Keratinocyte (primary cell): ENCODE measurements at places on chromosomes 4 and X.

DNA sequence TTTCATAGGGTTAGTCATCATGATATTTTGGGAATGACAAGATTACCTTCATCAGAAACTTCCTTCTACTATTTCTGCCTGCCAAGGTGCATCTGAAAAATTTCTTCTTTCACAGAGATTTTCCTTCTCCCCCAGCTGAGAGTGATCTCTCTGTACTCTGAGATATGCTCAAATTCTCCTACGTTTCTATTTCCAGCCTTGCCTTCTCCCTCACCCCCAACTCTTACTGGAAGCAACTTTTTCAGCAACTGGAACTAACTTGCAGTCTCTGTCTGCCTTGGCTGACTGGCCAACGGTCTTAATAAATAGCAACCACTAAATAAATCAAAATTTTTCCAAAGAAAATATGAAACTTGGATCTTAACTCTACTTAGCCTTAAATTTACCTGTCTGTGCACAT lies 122.3 kb downstream of the MAML3 start:
- no peak for DNase-seq

- DNase-seq = no peak
Measured at GRCh38 chr4:165592386-165592785, 213.6 kb downstream of the CPE start.

DNA sequence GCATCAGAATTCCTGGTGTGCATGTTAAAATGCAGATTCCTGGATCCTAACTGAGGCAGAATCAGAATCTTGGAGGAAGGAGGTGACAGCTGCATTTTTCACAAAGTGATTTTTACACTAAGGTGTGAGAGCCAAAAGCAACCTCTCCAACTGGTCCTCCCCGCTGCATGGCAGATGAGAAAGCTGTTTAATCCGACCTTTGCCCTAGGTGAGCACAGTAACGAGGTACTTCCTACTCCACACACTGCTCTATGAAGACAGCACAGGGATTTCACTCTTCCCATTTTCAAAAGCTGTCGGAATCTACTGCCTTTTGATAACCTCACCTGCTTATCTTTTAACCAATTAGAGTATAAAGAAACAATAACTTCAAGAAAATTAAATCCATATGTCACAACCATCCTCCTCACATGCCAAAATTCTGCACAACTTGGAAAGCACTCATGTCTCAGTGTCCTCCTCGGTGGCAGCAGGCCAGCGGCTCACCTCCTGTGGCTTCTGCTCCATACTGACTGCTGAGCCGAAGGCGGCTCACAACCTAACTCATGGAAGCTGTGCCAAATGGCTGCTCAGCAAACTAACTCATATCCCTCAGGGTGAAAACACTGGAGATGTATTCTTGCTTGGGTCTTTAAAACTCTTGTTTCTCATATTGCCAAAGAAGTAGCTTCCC lies 3.6 kb downstream of the CASP6 start:
- DNase-seq = no peak

- DNase-seq = no peak
Measured at GRCh38 chr4:7987148-7987989, 47.7 kb upstream of the AFAP1 start.

- DNase-seq = no peak
Measured at GRCh38 chrX:153401133-153401764, at the start of gene PNMA6E. Gene PNMA6E (minus strand): TSS chrX:153401350. CDS start chrX:153398849, 2,501 bp downstream.

DNA sequence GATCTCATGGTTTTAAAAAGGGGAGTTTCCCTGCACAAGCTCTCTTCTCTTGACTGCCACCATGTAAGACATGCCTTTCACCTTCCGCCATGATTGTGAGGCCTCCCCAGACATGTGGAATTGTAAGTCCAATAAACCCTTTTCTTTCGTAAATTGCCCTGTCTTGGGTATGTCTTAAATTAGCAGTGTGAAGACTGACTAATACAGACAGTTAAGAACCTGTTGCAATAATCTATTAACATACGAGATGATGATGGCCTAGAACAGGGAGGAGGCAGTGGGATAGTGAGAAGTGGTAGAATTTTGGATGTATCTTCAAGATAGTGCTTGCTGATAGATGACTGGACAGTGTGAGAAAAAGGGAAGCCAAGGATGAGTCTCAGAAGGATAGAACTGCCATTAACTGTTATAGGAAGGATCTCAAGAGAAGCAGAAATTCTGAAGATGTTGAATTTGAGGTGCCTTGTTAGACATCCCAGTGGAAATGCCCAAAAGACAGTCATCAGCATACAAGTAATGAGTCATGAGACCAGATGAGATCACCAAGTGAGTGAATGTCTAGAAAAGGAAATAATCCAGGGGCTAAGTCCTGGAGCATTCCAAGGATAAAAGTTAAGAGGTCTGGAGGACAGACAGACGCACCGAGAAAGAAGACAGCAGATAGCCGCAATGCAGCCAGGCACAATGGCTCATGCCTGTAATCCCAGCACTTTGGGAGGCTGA lies 38.8 kb upstream of the UGDH start:
- peak; percentile 54 for DNase-seq

- DNase-seq = no peak
Measured at GRCh38 chr4:17082186-17082585, 183.7 kb upstream of the LDB2 start.

DNA sequence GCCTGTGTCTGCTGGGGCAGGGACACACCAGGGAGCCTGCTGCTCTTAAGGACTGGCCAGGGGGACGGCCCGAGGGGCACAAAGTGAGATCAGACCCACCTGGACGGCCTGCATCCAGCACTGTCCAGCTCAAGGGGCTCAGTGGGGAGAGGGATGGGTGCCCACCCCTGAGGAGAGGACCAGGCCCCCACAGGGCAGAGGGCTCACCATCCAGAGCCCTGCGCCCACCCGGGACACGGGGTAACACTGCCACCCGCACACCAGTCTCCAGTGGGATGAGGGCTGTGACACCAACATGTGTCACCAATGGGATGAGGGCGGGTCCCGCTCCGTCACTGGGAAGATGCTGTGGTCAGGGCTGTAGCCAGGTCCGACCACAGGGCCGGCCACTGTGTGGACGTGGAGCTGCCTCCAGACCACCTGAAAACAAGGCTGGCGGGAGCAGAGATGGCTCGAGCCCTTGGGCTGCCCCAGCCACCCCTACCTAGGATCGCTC lies 13.2 kb downstream of the DGKQ start:
- no peak for DNase-seq

GRCh38 chrX:154051201-154051810 lies 31.6 kb upstream of the IRAK1 start:
- no peak for DNase-seq

GRCh38 chrX:78199851-78200250 lies 60.4 kb upstream of the TAF9B start:
- DNase-seq = no peak

DNA sequence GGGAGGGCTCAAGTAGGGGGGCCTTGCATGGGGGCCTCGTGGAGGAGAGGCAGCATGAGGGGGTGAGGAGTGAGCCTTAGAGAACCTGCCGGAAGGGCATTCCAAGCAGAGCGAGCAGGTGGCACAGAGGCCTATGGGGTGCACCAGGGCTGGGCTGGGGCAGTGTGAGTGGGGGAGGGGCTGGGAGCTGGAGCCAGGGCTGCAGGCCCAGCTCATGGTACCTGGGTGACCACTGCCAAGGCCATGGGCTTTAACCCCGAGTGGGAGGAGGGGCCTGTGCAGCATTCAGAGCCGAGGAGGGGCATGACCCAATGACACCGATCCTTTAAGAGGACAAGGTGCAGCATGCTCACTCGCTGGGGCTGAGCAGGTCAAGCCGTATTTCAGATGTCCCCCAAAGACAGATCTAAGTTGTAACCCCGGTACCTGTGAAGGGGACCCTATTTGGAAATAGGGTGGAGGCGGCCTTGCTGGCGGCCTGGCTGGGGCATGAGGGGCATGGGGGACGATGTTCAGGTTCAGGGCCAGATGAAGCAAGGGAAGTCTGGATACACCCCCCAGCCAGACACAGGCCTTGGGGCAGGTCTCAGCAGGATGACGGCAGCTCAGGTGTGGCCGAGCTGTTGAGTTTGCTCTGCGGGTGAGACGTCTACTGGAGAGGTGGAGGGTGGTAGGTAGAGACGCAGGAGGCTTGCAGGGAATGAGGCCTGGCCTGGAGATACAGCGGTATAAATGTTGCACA lies 137.0 kb downstream of the CPZ start:
- no peak for DNase-seq

DNA sequence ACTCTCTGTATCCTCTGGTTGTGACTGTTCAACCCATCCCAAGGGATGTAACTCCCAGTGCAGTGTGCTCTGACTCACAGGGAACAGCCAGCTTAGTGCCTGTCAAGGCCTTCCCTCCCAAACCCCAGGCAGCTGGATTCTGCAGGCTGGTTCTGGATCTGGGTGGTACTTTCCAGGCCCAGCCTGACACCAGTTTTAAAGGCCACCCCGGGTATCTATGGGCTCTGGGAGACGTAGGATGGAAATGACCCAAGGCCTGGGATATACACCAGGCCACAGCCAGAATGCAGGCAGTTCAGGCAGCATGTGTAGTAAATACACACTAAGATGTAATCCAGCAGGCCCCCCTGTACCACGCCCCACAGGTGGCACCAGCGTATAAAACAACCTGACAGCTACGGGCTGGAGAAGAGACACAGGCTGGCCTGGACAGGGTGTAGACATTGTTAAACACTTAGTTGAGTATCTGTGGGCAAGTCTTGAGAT lies 64.2 kb downstream of the SPINK2 start:
- DNase-seq = no peak

DNA sequence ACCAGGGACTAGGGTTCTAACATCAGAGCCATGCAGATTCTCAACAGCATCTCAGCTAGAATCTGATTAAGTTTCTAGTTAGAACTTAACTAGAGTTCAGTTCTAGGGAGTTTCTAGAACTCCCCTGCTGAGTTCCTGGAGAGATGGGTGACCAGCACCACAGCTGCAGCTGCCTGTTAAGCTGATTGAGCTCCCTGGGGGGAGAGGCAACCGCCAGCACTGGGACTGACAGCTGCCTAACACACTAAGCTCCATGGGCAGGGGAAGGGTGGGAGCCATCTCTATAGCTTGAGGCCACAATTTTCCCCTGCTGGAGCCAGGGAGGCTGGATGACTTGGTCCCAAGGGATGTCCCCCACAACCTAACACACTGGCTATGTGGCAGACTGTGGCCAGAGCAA lies 84.2 kb downstream of the CHIC1 start:
- DNase-seq = no peak

DNA sequence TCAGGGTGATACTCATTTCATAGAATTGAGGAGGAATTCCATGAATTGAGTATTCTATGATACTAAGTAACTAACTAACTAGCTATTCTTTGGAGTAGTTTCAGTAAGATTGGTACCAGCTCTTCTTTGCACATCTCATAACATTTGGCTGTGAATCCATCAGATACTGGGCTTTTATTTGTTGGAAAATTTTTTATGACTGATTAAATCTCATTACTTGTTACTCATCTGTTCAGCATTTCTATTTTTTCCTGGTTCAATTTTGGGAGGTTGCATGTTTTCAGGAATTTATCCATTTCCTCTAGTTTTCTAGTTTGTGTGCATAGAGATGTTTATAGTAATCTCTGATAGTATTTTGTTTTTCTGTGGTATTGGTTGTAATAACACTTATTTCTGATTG lies 70.8 kb upstream of the FREM3 start:
- DNase-seq = no peak

DNA sequence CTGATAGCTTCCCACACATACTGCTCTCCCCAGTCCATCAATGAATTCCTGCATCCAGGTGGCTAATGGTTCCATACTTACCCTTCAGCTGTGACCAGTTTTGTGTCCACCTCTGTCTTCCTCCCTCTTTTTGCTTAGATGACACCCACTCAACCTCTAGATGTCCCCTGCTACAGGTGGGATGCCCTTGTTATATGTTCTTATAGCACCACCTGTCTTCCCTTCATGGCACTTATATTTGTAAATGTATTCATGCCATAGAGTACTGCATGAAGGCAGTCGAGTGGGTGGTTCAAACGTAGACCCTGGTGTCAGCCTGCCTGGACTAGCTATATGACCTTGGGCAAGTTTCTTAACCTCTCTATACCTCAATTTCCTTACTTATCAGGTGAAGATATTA lies 6.5 kb upstream of the USP46 start:
- DNase-seq = no peak

DNA sequence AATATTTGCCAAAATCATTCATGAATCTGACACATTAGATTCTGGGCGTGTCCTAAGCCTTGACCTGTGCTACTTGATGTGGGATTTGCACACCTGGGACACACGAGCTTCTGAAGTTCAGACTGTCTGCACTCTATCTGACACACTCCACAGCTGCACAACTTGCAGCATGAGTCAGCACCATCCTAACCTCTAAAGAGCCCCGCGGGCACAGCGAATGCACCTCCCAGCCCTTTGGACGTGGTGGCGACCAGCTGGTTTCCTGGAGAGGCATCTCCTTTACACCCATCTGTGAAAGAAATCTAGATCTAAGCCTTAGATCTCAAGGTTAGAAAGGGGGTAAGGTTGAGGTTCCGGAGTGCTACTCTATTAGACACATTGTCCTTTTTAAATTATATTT lies 69.2 kb downstream of the SORBS2 start:
- no peak for DNase-seq

- DNase-seq = no peak
Measured at GRCh38 chrX:17613979-17614588, 123.2 kb upstream of the SCML1 start.

GRCh38 chr4:110452546-110452945 lies 23.4 kb upstream of the ENPEP start:
- DNase-seq = no peak

- no peak for DNase-seq
Measured at GRCh38 chr4:106301393-106302061, 14.5 kb downstream of the TBCK start.

DNA sequence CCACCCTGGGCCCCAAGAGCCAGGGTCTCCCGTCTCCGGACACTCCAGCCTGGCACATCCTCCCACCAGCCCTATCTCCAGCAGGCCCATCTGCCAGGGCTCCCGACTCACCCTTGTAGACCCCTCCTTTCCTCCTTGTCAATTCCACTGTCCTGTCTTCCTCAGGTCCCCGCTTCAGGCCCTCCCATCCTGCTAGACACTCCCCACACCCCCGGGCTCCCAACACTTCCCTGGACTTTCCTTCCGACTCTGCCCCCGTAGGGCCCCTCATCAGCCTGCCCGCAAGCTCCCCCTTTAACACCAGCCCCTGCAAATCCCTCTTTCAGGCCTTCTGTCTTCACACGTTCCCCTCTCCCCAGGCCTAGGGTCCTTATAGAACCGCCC lies 1.1 kb downstream of the PRAF2 start:
- DNase-seq = no peak

DNA sequence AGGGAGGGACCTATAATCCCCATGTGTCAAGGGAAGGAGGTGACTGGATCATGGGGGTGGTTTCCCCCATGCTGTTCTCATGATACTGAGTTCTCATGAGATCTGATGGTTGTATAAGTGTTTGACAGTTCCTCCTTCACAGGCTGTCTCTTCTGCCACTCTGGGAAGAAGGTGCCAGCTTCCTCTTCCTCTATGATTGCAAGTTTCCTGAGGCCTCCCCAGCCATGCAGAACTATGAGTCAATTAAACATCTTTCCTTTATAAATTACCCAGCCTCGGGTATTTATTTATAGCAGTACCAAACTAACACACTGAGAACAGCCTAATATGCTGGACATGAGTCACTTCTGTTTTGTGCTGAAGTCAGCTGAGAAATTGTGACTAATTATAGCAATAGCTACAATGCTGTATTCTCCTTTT lies 656.9 kb upstream of the CPEB2 start:
- DNase-seq = no peak

GRCh38 chr4:45284400-45285085 lies 558.2 kb upstream of the GNPDA2 start:
- no peak for DNase-seq

GRCh38 chr4:120003193-120003592 lies 63.5 kb downstream of the MAD2L1 start:
- no peak for DNase-seq
